Activated T-cell treated with anti-CD3 and anti-CD28 coated beads, Interleukin-2, amount 50 U/mL, for 72 hours (primary cell): ENCODE measurements at places on chromosomes 11 and 22.

GRCh38 chr11:96062134-96062533, 138.2 kb upstream of the MTMR2 start:
- DNase-seq = peak; percentile 51

GRCh38 chr11:33633251-33634003, 67.2 kb downstream of the C11orf91 start:
- no peak for DNase-seq

DNA sequence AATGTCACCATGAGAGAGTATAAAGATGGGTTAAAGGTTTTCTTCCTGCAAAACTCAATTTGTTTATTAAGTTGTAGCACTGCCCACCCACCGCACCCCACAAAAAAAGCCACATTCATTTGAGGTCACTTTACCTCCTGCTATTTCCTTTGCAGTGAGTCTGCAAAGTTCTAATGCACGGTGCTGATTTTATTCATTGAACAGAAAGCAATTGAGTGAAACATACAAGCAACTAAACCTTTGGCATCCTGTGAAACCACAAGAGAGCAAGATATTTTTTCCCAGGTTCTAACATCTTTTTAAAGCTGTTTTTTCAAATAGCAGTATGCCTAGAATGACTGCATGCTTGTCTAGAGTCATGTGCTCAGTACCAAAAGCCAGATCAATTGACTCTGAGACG, 39.0 kb downstream of the RRAS2 start:
- DNase-seq = no peak

GRCh38 chr22:31567196-31567595, 70.9 kb downstream of the SFI1 start:
- no peak for DNase-seq

GRCh38 chr22:25716637-25717036, 25.4 kb upstream of the MYO18B start:
- no peak for DNase-seq

DNA sequence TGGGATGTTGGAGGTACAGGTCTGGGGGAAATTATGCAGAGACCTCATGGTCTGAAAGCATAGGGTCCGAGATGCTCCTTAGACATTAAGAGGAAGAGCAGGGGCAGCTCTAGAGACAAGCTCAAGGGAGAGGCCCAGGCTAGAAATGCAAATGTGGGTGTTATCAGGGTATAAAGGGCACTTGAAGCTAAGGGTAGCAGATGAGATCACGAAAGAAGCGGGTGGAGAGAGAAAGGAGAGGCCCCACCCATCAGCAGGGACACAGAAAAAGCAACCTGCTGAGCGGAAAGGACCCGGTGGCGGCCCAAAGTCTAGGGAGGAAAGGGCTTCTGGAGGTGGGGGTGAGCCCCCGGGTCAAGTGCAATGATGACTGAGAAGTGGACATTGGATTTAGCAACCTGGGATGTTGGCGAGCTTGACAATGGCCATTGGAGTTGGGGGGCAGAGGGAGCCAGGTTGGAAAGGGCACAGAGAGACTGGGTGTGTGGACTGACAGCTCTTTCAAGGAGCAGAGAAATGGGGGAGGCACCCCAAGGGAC, 8.9 kb downstream of the TMPRSS6 start:
- DNase-seq = no peak

DNA sequence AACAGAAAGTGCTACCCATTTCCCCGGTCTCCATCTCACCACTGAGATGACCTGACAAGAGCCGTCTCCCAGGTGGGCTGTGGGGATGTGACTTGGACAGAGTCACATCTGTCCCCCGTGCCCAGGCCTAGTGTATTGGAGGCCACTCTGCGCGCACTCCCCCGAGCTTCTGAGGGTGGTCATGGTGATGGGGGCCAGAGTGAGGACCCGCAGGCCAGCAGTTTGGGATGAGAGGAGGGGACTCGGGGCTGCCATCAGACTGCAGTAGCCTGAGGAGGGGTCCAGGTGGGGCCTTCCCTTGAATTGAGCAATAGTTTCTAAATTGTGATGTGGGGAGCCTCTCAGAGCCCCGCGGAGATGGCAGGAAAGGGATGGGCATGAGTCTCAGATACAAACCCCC, 852.6 kb downstream of the TBC1D22A start:
- DNase-seq = no peak

DNA sequence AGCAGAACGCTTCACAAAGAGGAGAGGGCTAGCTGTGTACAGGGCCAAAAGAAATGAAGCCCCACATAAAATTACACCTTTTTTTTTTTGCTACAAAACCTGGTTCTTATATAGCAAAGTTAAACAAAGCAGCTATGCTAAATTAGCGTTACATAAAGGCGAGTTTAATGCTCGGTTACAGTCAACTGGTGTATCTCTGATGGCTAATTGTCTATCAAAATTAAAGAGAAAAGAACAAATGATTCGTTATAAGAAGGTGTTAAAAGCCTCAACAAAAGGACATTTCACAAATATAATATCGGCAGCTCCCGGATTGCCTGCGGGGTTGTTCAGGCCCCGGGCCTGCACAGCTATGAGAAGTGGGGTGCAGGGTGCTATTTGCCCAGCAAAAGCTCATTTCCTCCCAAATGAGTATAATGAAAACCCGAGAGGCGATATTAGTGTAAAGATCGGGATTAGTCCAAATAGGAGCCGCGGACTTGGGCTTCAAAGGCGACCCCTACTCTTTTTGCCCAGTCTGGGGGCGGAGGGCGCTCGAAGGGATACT, 13.3 kb upstream of the PAX6 start:
- DNase-seq = no peak

GRCh38 chr11:85423316-85423715, 203.8 kb downstream of the DLG2 start:
- DNase-seq = no peak

DNA sequence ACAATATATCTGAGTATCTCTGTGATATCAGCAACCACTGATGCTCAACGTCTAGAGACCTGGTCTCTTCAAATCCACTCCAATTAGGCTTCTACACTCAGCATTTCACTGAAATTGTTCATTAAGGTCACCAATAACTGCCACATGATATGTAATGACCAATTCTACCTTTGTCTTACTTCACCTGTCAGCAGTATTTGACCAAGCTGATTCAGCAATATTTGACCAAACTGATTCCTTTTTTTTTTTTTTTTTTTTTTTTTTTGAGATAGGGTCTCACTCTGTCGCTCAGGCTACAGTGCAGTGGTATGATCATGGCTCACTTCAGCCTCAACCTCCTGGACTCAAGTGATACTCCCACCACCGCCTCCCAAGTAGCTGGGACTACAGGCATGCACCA, 5.6 kb downstream of the TSG101 start:
- DNase-seq = no peak

- peak; percentile 52 for DNase-seq
Observed at GRCh38 chr11:45847911-45848316, 639 bp downstream of the CRY2 start.

DNA sequence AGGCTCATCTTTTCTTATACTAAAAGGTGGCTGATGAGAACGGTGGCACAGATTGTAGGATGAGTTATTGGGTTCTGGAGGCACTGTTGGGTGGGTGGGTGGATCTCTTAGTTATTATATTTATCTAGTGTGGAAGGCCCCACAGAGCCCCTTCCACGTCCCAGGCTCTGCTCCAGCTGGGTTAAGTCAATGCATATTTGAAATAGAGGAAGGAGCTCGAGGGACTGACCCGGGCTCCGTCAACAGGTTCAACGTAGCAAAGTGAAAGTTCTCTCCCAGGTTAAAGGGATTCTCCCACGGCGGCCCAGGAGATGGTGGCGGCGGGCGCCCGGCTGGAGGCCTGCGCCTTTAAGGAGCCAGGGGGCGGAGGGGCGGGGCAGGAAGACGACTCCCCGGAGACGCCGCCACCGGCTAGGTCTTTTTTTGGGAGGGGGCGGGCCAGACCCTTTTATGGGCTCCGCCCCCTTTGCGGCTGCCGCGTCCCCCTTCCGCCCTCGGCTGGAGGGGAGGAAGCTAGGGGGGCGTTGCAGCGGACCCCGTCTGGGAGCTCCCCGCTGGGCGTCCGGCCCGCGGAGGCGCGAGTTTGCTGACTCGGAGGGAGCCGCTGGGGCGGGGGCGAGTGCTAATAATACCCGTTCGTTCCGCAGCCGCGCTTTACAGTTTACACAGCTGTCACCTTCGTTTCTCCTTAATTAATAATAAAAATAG, 1.5 kb upstream of the INPPL1 start:
- DNase-seq = peak; percentile 97

DNA sequence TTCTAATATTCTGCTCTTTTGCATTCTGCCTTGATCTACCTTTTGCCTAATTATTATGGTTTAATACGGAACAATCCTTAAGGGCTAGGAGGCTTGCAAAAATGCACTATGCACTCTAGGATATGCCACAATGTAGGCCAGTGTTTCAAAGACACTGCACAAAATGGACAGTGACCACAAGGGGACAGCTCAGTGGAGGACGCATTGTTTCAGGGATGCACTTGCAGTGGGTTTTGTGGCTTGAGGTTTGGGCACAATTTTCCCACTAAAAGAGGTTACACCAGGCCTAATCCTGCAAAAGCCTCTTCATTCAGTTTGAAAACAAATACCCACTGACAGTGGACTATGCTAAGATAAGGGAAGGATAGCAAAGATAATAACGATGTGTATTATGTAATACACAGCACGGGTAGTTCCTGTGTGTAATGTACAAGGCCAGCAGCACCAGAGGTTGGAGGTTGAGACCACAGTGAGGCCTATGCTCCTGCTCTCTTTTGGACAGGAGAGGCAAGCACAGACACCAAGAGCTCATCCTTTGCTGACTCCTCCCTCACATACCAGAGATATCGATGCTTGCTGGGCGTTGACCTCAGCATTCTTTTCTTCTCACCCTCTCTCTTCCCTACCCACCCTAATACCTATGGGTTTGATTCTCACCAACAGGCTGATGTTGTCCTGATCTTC, 12.7 kb downstream of the MAP6 start:
- DNase-seq = no peak

- DNase-seq = no peak
Observed at GRCh38 chr11:33195462-33196173, 34.3 kb upstream of the CSTF3 start.

DNA sequence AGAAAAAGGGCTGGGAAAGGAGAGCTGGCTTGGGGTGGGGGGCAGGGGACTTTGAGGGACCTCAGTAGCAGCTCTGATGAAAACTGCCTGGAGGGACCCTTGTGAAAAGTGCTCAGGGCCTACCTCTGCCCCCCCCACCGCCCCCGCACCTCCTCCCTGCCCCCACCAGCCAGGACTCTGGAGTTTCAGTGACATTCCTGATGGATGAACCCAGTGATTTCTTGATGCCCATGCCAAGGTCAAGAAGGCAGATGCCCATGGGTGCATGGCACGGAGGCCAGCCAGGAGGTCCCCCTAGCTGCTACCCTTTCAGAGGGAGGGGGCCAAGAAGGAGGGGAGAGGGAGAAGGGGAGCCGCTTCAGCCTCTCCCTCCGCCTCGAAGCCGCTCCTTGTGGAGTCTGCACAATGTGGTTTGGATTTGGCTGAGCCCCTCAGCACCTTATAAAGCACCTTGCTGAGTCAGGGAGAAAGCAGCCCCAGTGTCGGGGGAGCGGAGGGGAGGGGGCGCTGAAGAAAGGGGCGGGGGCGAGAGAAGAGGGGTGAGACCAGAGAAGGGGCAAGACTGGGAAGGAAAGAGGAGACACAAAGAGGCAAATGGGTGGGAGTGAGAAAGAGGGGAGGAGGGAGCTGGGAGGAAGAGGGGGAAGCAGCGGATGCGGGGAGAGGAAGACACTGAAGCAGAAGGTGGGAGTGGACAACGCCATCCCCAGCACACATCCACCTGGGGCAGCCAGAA, 2.1 kb upstream of the CLCF1 start:
- no peak for DNase-seq

DNA sequence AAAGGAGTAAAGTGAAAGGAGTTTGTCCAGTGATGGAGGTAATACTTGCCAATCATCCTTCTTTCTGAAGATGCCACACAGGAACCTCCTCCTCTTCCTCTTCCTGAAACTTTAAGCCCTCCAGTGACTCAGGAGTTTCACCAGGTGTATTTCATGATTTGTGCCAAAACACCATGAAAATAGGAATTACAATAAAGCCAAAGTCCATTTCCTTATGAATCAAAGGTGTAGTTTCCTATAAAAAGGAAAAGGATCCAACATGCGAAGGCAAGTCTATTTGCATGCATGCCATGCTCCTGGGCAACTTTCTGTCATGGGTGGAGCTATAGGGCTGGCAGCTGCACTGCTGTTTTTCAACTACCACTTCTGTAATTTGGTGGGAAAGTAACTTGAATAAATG, 9.8 kb upstream of the POU2AF1 start:
- DNase-seq = no peak

DNA sequence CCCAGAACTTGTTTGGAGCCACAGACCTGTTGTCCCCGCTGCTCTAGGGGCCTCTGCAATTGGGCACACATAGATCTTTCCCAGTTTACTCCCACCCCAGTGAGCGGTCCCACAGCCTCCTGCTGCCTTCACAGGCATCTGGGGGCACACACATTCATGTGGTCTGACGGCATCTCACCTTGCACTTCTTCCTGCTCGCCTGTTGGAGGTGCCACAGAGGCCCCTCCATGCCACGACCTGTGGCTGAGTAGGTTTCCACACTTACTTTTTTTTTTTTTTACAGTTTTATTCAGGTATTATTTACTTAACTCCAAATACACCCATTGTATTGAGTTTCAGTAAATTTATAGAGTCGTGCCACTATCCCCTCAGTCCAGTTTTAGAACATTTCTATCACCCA, 68.9 kb upstream of the SEPTIN5 start:
- no peak for DNase-seq

DNA sequence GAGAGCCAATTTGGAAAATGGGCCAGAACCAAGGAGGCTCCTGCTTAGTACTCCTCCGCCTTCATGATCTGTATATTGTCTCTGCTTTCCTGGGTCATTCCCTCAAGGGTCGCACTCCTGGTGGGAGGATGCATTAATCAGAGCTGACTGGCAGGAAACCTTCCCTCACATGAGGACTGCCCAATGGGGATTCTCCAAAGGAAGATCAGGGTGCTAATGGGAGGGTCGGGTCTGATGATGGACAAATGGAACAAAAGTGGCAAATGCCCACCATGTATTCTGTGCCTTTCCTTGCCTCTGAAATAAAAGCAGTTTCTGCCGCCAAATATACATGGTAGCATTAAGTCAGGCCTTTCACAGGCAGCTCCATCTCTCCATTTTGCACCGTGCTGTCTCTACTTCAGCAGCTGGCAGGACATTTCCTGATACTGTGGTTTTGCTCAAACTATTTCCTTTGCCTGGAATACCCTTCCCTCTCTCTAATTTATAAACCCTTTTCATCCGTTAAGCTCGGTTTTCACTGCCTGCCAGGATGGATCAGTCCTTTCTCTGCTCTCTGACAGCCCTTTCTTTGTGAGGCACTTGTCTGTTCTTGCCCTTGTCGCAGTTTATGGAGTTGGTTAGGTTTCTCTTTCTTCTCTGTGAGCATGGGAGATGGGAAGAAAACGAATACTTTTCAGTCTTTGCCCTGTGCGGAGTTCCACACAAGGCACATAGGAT, 13.5 kb downstream of the SREBF2 start:
- no peak for DNase-seq

GRCh38 chr11:120569861-120570260, 58.3 kb downstream of the GRIK4 start:
- DNase-seq = no peak

- DNase-seq = no peak
Observed at GRCh38 chr22:45475851-45476514, 26.7 kb upstream of the FBLN1 start.
